ENCODE measurements at places on chromosomes 3 and 15.
A peak's percentile ranks its signal among the peaks of the same experiment; 100 is the strongest.

GRCh38 chr15:42494998-42495360 lies 455 bp upstream of the SNAP23 start:
- DNase-seq, result no peak

- DNase-seq, result no peak
Observed at GRCh38 chr3:60339304-60339703, 911.9 kb downstream of the FHIT start.

- no peak for DNase-seq
Observed at GRCh38 chr3:52245322-52246263, at the start of gene PPM1M. Gene PPM1M (plus strand): TSS chr3:52245759. CDS start chr3:52245825, 66 bp downstream.

GRCh38 chr3:194181612-194182529 lies 45.9 kb downstream of the HES1 start:
- no peak for DNase-seq

DNA sequence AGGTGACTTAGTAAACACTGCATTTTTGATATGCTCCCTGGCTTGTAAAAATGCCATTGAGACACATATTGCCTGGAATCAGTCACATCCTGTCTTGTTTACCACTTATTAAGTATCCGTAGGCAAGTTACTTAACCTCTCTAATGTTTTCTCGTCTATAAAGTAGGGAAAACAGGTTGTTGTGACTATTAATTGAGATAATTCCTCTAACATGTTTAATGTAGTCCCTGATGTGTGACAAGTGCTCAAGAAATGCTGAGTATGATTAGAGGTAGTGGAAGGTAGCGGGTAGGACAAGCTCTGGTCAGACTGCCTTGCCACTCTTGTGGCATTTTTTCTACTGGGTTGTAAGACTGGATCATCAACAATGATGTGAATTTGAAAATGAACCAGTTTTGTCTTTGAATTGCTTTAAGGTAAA lies 54.1 kb downstream of the NFKBIZ start:
- no peak for DNase-seq

DNA sequence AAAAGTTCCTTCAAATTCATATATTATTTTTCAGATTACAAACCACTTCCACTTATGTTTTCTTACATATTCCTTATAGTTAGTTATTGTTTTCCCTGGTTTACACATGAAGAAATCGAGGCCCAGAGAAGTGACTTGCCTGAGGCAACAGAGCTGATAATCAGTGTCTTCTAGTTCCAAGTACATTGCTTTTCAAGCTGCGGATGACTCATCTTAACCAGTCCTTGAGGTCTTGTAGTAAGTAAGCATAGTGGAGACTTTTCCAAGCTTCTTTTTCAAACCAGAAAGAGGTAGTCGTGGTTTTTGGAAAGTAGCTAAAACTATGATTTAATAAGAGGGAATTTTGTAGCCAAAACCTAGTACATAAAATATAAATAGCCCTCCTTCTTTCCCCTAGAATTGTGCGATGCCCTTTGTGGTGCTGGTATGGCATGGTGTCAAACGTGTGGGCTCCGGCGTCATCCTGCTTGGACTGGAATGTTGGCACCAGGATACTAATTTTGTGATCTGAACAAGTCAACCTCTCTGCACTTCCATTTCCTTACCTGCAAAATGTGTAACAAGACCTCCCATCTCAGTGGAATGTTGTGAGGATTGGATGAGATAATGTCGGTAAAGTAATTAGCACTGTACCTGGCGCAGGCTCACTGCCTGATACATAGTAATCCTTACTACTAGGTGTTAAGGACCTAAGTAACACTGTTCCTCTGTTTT lies 19.0 kb upstream of the DLG1 start:
- DNase-seq, result no peak

DNA sequence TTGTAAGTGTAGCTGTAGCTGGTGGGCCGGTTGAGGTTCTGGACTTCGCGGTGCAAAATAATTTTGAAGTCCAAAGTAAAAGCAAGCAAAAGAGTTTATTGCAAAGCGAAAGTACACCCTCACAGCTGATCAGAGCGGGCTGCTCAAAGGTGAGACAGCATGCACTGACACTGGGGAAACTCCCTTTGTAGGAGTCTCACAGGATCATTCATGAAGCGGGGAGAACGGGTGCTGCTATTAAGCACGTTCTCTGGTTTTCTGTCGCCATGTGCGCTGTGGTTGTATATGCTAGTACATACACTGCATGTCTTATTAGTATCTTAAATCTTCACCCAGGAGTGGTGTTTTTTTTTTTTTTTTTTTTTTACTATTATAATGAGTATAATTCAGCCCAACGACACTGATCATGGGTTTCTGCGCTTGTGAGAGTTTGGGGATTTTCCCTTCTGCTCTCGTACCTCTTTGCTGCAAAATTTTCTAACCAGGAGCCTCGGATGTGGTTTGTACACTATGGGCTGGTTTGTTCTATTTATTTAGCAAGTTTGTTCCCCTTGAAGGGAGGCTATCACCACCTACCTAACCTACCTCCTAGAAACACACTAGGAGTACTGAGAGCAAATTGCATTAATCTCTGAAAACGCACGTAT lies 1.4 kb upstream of the AP4E1 start:
- DNase-seq, result no peak

DNA sequence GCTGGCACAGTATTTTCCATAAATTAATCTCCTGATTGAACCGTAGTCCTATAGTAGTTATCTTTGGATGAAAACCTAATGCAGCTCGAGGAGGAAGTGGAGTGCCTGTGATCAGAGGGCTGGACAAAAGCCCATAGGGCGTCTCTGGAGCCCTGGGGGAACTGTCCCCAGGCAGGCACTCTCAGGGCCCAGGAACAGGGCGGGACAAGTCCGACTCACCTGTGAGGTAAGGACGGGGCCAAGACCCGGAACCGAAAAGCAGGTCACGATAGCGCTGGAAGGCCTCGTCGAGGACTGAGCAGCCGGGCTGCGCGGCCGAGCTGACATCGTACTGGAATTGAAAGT lies 341 bp downstream of the HEXA start:
- DNase-seq, result no peak

DNA sequence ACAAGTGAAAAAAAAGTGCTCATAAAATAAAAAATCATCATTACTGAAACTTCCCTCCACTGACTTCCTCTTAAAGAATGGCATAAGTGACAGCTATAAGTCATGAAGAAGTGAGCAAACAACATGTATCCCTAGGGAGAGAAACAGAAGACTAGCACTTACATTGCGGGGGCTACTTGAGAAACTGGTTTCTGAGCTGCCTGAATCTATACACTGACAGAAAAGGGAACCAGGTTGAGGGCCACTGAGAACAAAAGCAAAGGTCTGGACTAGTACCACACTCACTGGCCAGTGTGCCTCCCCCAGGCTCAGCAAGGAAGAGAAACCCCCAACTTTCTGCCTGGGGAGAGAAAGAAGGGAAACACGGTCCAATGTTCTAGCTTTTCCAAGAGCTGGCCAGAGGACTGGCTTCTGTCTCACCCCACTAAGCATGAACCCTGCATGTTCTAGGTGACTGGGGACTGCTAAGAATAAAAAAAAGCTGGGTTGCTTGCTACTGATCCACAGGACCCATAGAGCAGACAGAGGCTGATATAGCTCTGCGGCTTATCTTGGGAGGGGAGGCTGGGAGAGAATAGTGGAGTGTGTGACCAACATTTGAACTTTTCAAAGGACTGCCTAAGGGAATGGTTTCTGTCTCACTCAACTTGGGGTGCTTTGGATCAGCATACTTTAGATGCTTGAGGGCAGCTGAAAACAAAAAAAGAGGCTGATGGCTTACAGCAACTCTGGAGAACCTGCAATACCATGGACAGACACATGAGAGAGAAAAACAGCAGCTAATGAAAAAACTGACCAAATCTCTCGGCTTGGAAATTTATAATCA lies 8.1 kb downstream of the RAD18 start:
- peak; percentile 64 for DNase-seq

- DNase-seq, result no peak
Observed at GRCh38 chr3:143287403-143287802, 167.8 kb downstream of the CHST2 start.

DNA sequence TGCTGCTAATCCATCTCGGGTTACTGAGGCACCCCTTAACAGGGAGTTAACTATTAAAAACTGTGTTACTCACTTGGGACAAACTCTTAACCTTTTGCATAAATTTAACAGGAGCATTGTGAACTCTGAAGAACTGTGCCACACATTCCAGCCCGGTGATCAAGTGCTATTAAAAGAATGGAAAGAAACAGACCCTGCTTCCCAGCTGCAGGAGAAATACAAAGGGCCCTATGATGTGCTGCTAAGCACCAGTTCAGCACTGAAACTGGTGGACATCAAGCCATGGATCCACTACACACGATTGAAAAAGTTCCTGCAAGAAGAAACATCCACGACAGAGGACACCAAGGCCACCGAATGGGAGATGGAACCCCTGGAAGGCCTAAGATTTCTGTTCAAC lies 114.7 kb upstream of the PLCL2 start:
- DNase-seq, result no peak

- no peak for DNase-seq
Observed at GRCh38 chr15:30023798-30024295, 58.9 kb upstream of the GOLGA8J start.

- no peak for DNase-seq
Observed at GRCh38 chr3:160707187-160707794, 30.3 kb downstream of the ARL14 start.

GRCh38 chr15:67097930-67098740 lies 32.7 kb downstream of the SMAD3 start:
- peak; percentile 20 for DNase-seq

DNA sequence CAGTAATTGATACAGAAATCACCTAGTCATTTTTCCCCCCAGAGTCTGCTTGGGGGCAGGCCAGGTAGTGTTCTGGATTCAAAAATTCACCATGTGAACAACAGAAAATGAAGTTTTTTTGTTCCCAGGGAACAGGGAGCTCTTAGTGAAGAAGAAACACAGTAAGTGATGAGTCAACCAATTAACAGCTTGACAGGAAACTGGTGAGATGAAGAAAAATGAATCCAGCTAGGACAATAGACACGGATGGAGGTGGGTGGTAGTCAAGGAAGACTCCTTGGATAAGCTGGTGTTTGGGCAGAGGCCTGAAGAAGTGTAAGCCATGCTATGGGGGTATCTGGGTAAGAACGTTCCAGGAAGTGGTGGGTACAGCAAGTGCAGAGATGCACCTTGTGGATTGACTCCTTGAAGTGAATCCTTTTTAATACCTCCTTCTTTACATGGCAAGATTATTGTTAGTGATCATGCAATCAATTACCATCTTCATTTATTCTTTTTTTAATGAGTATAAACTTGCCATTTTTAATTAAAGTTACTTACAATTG lies 339.9 kb upstream of the RGMA start:
- no peak for DNase-seq

DNA sequence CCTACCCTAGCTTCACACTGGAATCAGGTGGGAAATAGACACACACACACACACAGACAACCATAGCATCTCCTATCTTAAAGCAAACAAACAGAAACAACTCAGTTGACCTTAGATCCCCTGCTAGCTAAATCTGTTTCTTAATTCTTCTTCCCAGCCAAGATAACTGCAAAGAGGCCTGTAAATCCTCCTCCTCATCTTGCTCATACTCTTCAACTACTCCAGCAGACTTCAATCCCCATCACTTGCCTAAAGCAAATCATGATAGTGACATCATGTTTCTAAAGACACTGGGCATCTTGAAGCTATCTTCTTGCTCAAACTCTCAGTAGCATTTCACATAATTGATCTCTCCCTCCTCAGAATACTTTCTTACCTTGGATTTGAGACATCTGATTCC lies 303.0 kb downstream of the RBMS3 start:
- DNase-seq, result no peak

GRCh38 chr3:128217702-128218547 lies 64.6 kb downstream of the EEFSEC start:
- DNase-seq, result peak; percentile 54

DNA sequence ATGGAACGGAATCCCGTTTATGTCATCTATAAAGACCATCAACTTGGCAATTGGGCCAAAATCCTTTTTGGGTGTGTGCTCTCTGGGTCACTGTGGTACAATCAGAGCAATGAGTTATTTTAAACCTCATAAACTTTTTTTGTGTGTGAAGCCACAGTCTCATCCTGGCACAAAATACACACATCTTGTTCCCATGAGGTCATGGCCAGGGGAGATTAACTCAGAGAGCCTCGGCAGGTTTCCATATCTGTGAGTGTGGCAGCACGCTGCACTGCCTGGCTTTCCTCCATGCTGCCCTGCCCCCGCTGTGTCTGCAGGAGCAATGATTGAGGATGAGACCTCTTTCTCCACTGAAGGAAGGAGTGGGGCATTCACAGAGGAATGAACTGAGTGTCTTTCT lies 54.0 kb upstream of the DLG1 start:
- DNase-seq, result no peak

DNA sequence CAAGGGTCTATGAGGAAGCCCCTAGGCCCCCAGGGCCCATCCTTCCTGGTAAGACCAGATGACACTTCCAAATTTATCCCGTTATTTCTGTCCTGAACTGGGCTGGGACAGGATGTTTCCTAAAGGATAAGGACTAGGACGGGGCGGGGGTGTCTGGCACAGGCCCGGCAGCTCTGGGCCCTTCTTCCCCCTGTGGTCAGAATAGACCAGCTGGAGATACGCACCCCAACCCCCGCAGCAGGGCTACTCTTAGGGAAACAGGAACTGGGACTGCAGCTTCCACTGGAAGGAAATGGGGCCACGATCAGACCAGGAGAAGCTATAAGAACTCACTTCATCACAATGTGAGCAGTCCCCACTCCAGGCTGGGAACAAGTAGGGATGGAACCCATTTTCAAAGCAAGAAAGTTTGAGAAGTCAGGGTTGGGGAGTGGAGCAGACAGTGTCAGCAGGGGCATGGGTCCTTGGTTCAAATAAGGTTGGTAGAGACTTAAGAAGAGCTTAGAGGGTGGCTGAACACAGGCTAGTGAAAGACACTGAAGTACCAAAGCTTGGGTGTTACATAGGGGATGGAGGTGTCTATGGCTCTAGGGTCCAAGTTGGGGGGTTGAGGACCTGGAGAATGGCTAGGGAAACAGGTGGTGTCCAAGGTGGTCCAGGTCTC lies 1.1 kb downstream of the NCKIPSD start:
- no peak for DNase-seq

GRCh38 chr3:37466660-37467359 lies 292.4 kb upstream of the LRRFIP2 start:
- DNase-seq, result no peak

GRCh38 chr15:38603672-38604071 lies 39.1 kb upstream of the RASGRP1 start:
- DNase-seq, result no peak

DNA sequence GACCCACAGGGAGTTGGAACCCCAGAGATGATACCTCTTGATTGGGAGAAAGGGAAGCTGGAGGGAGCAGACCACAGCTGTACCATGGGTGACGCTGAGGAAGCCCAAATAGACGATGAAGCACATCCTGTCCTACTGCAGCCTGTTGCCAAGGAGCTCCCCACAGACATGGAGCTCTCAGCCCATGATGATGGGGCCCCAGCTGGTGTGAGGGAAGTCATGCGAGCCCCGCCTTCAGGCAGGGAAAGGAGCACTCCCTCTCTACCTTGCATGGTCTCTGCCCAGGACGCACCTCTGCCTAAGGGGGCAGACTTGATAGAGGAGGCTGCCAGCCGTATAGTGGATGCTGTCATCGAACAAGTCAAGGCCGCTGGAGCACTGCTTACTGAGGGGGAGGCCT lies 201.1 kb downstream of the AKAP13 start:
- DNase-seq, result no peak

GRCh38 chr3:73832426-73832825 lies 207.7 kb upstream of the PDZRN3 start:
- no peak for DNase-seq

All from GF-D8 (cell line).